ENCODE measurements at places on chromosomes 5 and 9.

DNA sequence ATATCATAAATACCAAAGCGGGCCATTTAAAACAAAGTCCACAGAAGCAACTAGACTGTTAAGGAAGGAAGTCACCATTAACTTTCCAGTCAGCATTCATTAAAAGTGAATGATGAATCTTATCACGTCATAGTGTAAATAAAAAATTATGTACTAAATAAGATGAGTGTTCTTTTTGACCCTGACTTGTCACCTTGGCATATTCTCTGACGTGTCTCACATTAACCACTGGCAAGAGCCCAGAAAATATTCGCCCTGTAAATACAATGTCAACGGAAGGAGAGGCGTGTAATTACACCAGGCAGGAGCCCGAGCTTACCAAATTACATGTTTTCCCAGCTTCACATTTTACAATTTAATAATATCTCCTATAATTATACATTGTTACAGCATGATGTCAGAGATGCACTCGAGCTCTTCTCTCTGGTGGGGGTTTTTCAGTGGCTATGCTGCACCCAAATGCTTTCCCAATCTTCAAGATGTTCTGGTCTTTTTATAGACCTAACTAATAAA is 29.3 kb upstream of the UBE2QL1 start:
- DNase-seq, result no peak

DNA sequence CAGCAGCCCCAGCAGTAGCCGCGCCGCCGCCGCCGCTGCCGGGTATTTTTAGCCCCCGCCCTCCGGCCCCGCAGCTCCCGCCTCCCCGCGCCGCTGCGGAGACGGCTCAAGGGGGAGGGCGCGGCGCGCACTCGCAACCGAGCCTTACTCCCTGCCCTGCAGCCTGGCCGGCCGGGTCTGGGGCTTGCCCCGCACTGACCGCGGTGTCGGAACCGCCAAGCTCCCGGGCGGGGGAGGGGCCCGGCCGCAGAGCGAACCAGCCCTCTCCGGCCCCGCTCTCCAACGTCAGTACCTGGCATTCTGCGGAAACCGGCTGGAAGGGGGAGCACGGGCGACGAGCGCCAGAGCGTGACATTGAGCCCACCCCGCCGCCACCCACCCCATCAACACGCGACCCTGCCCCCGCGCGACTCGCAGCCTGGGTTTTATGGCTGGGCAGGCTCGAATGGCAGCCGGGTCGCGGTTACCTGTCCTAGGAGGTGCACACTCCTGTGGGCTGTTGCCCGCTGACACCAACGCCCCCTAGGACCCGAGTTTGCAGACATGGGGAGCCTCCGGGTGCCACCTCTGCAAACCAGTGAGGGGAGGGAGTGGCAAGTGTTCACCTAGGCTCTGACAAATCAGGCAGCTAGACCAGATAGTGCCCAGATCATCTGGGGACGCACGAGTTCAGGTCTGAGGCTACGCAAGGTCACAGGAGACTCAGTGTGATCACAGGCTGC is at the start of gene ACSL6:
Gene ACSL6 (minus strand): TSS at position 37 of the 722 bp plus-strand sequence. CDS start 105 bp downstream, outside the sequence.
- peak; percentile 11 for DNase-seq

GRCh38 chr9:82560457-82560904 is 502.5 kb downstream of the RASEF start:
- no peak for DNase-seq

GRCh38 chr9:122016744-122017143 is 76.4 kb downstream of the TTLL11 start:
- no peak for DNase-seq

GRCh38 chr5:139783436-139783965 is 12.1 kb upstream of the PSD2 start:
- DNase-seq, result no peak

All from T-helper 22 cell (primary cell).